Mesenteric fat pad (tissue), 1 donor: ENCODE measurements at places on chromosomes 5 and 9.

GRCh38 chr5:116872986-116873385, 298.4 kb upstream of the SEMA6A start:
- DNase-seq: no peak

- no peak for DNase-seq
These were observed 71.6 kb upstream of the GALNT10 start for GRCh38 chr5:154118893-154119336.

DNA sequence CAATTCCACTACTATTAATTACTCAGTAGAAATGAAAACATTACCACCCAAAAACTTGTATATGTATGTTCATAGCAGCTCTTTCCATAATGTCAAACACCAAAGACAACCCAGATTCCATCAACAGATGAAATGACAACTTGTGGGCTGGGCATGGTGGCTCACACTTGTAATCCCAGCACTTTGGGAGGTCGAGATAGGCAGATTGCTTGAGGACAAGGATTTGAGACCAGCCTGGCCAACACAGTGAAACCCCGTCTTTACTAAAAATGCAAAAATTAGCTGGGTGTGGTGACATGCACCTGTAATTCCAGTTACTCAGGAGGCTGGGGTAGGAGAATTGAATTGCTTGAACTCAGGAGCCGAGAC, 11.5 kb downstream of the UIMC1 start:
- DNase-seq: no peak

- DNase-seq: no peak
These were observed 85.2 kb downstream of the ARSB start for GRCh38 chr5:78899922-78900362.

- DNase-seq: no peak
These were observed 35.1 kb downstream of the BASP1 start for GRCh38 chr5:17252543-17252942.

DNA sequence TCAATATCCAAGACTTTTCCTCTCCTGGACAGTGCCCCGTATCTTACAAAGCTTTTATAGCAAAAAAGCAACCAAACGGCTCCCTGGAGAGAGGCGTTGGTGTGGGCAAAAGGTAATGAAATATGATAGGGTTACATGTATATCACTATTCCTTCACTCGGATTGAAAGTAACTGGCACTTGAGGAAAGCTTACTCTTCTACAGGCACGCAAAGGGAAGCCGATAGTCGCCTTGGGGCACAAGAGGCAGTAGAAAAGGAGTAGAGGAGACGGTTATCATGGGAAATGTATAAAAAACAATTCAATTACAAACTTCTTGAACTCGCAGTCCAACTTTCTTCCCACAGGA, 1.1 kb downstream of the DIAPH1 start:
- DNase-seq: no peak
